HS-5 (cell line): ENCODE measurements at places on chromosomes 11 and 22.

DNA sequence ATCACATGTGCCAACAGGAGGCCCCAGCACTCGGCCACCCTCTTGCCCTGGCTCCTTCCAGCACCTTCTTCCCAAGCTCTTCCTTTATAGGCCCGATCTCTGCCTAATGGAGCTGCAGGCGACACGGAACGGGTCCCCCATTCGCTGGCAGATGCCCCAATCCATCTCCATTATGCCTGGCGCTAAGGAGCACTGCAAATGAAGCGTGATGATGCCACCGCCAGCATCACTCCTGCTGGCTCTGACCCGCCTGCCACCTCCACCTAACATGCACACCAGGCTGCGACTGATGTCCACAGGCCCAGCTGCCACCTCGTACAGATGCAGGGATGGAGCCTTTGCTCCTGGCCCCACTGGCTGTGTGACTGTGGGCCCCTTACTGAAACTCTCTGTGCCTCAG lies 33.5 kb downstream of the ELFN2 start:
- no peak for DNase-seq

- no peak for DNase-seq
These were observed 44.8 kb downstream of the TENM4 start for GRCh38 chr11:79396001-79396400.

- no peak for DNase-seq
These were observed 854.5 kb downstream of the BRD1 start for GRCh38 chr22:48972979-48973693.

GRCh38 chr22:32623943-32624342 lies 149.3 kb downstream of the FBXO7 start:
- no peak for DNase-seq

GRCh38 chr11:94563848-94564467 lies 3.2 kb upstream of the PIWIL4 start:
- DNase-seq, result no peak
